NCI-H524 (cell line): ENCODE measurements at places on chromosomes 4 and X.

- peak; percentile 24 for DNase-seq
Observed at GRCh38 chrX:38166478-38167083, 54.1 kb downstream of the SRPX start.

GRCh38 chrX:95764972-95765451, 919.6 kb upstream of the DIAPH2 start:
- DNase-seq = peak; percentile 71

GRCh38 chr4:52824603-52825459, 37.3 kb upstream of the RASL11B start:
- no peak for DNase-seq

DNA sequence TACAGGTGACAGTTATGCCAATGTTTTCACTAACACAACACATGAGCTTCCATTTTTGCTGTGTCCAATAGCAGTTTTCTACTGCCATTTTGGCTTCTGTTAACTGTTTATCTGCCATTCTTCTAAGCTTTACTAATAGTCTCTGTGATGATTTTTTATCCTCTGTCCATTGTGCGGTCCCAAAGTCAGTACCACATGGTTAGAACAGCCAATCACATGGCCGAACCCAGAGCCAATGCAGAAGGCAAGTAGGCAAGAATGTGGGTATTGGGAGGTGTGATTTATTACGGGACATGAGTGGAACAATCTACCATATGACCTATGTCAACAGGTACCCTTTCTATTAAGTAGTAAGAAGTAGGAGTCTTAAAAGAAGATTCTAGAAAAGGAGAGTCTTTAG, 61.5 kb downstream of the GRIA2 start:
- no peak for DNase-seq

GRCh38 chr4:85815796-85816459, 341.0 kb downstream of the ARHGAP24 start:
- no peak for DNase-seq

GRCh38 chr4:5192271-5192670, 141.0 kb downstream of the STK32B start:
- DNase-seq = no peak

DNA sequence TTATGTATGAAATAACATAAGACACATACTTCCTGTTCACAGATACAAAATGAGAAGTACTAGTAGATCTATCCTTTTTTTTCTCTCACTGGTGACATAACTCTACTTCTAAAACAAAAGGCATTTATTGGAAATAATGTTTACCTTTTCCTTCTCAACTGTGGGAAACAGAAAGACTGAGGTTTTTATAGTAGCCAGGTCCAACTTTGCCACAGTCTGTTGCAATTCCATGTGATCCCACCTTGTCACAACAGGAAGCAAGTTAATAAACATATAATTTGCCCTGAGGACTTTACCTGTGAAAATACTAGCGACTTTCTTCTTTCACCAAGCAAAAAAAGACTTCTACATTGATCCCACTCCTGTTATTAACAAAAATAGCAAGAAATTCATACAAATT, 475.8 kb downstream of the PDGFC start:
- DNase-seq = no peak

GRCh38 chr4:172650758-172651530, 517.7 kb upstream of the GALNT7 start:
- DNase-seq = peak; percentile 5

- DNase-seq = peak; percentile 8
Observed at GRCh38 chrX:100368167-100368566, 41.9 kb downstream of the PCDH19 start.

GRCh38 chr4:167587361-167587760, 353.1 kb upstream of the SPOCK3 start:
- no peak for DNase-seq

DNA sequence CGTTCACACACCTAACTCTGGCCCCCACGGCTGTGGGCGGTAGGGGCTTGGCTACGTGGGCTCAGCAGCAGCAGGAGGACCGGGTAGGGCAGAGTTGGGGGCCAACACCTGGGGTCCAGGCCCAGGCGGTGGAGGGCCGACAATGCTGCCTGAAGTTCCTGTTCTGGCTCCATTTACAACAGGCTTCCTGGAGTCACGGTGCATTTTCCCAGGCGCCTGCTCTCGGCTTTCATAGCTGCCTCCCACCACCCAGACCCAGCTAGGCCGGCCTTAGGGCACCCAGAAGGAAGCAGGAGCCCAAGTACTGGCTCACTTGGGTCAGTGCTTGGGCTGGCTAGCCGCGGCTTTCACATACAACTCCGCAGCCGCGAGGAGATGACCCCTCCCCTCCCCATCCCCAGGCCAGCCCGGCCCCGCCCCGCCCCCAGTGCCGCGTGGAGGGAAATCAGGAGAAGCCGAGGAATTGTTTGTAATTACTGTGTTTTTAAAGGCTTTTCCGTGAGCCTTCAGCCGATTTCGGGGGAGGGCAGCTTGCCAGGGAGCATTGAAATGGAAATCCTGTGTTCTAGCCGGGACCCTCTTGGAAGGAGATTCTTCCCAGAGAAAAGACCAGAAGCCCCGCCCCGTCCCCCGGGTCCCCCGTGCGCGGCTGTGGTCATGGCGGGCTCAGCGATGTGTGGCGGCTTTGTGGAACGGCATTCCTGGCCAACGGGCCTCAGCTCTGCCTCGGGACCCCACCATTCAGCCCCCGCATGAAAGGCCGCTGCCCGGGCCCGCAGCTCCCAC, 28.5 kb downstream of the PJA1 start:
- no peak for DNase-seq

DNA sequence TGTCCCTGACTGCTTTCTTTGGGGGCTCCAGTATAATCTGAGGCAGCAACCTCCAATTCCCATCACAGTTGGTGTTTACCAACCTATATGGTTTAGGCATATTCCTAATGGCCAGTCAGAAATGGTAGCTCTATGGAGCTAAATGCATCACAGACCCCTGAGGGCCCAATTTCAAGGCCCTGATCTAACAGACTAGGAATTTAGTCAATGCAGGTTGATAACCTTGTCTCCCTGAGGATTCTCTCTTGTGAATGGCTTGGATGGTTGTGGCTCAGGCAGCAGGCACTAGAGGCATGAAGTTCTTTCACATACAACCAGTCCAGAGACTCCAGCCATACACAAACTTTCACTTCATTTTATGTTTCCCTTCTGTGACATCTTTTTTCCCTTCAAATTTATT, 59.4 kb downstream of the TMPRSS11F start:
- no peak for DNase-seq

DNA sequence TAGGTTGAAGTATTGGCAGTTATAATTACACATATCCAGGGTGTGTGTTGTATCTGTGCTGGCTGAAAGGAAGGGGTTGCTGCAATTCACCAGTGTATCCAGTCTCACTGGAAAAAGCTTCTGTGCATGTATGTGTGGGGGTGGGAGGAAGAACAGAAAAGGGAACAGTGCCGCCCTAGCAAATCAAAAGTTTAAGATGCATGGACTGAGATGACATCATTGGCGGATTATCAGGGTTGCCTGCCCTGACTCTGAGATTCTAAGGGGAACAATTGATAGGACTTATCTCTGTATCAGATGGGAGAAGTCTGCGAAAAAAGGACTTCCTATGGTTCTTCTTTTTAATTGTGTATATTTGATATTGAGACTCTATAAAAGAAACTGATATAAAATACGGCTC, 3.5 kb downstream of the SLC25A43 start:
- no peak for DNase-seq

DNA sequence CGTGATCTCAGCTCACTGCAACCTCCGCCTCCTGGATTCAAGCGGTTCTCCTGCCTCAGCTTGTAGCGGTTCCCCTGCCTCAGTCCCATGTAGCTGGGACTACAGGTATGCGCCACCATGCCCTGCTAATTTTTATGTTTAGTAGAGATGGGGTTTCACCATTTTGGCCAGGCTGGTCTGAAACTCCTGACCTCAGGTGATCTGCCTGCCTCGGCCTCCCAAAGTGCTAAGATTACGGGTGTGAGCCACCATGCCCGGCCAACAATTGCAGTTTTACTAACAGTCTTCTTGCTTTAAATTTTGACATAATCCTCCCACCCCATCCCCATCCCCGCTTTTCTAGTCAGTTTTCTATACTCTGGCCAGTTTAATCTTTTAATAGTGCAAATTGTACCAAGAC, 112.0 kb downstream of the CFAP299 start:
- no peak for DNase-seq

GRCh38 chrX:115690511-115691216, 129.7 kb downstream of the PLS3 start:
- peak; percentile 56 for DNase-seq

DNA sequence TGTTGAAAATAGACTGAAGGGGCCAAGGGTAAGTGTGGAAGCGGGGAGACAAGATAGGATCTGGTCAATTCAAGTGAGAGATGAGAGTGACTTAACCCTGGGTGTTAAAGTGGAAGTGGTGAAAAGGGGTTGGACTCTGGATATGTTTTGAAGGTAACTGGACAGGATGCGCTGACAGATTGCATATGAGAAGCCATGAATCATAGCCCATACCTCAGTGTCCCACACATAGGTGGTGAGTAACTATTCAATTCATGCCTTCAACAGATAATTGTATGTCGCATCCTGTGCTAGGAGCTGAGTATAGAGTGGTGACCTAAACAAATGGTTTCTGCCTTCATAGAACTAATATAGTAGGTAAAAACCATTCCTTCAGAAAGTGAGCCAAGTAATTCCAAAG, 76.7 kb downstream of the KLHL34 start:
- no peak for DNase-seq
